Bronchial epithelial cell (primary cell): ENCODE measurements at places on chromosomes 3 and 15. TPM values are rescaled to one million over a fixed set of nuclear protein-coding genes. Genes with fewer than 3 reads are reported as not detected.

The PRR20G gene
- not detected in 2 replicates for total RNA-seq

The CCDC13 gene
- 1.4 and 1.6 TPM in 2 replicates for total RNA-seq

The CCR5 gene
- not detected in 2 replicates for total RNA-seq

The MFGE8 gene
- total RNA-seq = 24.0 and 38.8 TPM in 2 replicates

The UROC1 gene
- not detected in 2 replicates for total RNA-seq

The NOX5 gene
- total RNA-seq = under 0.01 TPM in 1 of 2 replicates, not detected in the other

The GP5 gene
- under 0.01 TPM in 2 replicates for total RNA-seq

The SEMA3G gene
- total RNA-seq = under 0.01 and 0.13 TPM in 2 replicates

The EOMES gene
- not detected in 2 replicates for total RNA-seq

The ANKRD63 gene
- total RNA-seq = not detected in 2 replicates

The NSUN3 gene
- 7.9 and 11.4 TPM in 2 replicates for total RNA-seq

The MED12L gene
- total RNA-seq = 0.13 and 0.26 TPM in 2 replicates

The CAMKV gene
- total RNA-seq = 0.13 and 0.26 TPM in 2 replicates

The RTP3 gene
- total RNA-seq = not detected in 2 replicates

The ROBO2 gene
- total RNA-seq = 0.26 and 0.79 TPM in 2 replicates

The CAPN3 gene
- total RNA-seq = 2.1 and 3.2 TPM in 2 replicates

The MELTF gene
- 2.1 and 4.6 TPM in 2 replicates for total RNA-seq

The CFAP44 gene
- 1.3 and 2.6 TPM in 2 replicates for total RNA-seq

The GOLGA8J gene
- not detected in 2 replicates for total RNA-seq

The IGF1R gene
- 23.2 and 39.5 TPM in 2 replicates for total RNA-seq

The RETNLB gene
- not detected in 2 replicates for total RNA-seq

The CASR gene
- total RNA-seq = not detected in 2 replicates

The SPATA12 gene
- total RNA-seq = under 0.01 TPM in 1 of 2 replicates, not detected in the other

The NCKIPSD gene
- total RNA-seq = 10.5 and 14.3 TPM in 2 replicates

The ECE2 gene
- total RNA-seq = not detected in 2 replicates

The NRG4 gene
- total RNA-seq = 0.13 TPM in 1 of 2 replicates, not detected in the other

The MKRN2OS gene
- 2.1 and 3.7 TPM in 2 replicates for total RNA-seq
